Thymus (tissue), 14 donors: ENCODE measurements at places on chromosomes 7 and 10. TPM values are rescaled to one million over a fixed set of nuclear protein-coding genes. Genes with fewer than 3 reads are reported as not detected.

DNA sequence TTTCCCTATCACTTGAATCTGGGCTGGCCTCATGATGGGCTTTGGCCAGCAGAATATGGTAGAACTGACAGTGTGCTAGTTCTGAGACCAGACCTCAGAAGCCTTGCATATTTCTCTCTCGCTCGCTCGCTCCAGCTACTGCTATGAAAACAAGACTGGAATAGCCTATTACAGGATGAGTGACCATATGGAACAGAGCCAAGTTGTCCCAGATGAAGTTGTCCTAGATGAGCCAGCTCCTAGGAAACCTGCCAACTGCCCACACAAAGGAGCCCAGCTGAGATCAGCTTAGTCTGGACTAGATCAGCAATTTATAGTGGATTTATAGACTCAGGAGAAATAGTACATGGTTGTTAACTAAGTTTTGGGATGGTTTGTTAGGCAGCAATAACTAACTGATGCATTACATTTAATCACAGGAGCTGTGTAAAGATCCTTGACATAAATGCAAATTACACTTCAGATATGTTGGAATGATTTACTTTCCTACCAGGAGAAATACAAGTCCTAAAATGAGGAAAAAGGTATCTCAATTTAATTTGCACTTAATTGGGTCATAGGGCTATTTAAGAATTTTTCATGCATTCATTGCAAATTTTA, 6.8 kb upstream of the HECW1 start:
- no peak overlapping the region for H3K4me3 ChIP-seq
- no peaks in the 10 kb centered on the region for H3K4me1 ChIP-seq
- no peak overlapping the region for H3K27ac ChIP-seq
- no peak for DNase-seq

DNA sequence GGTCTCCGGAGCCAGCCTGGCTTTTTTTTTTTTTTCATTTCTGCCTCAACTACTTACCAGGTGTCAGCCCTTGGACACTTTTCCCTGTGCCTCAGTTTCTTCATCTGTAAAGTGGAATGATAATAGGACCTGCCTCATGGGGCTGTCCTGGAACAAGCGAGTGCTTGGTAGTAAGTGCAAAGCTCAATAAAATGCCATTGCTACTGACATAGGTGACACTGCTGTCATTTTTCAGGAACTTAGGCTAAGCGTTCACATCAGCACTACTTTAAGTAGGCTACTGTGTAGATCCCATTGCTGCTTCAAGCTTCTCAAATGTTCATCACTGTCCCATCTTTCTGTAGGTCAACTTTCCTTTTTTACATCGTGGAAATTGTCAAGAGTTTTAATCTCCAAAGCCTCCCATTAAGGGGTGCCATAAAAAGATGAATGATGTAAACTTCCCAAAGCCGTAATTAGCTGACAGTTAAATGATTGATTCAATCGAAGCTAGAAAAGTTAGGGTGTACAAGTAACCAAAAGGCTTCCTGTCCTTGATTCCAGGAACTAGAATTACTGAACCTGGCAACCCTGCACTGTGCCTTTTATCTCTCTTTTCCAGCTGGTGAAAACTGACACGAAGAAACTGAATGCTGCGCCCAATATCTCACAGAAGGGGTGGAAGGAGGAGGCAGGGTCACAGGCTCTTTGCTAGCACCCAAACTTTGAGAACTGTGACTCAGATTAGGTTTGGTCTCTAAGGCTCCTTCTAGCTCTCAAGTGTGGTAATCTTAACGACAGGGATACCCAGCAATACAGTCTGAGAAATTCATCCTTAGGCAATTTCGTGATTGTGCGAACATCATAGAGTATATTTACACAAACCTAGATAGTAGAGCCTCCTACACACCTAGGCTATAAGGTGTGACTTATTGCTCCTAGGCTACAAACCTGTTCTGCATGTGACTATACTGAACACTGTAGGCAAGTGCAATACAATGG, 861 bp upstream of the USP6NL start:
- peaks cover 4% of the 10 kb centered on the region for H3K4me1 ChIP-seq
- H3K4me3 ChIP-seq, result peak overlapping the region; percentile 56
- H3K36me3 ChIP-seq, result no peaks in the 10 kb centered on the region
- DNase-seq, result no peak
- no peaks in the 10 kb centered on the region for H3K27me3 ChIP-seq
- no peak overlapping the region for H3K27ac ChIP-seq

GRCh38 chr7:91288208-91288824, 24.1 kb downstream of the FZD1 start:
- H3K27ac ChIP-seq, result no peak overlapping the region
- H3K4me3 ChIP-seq, result no peak overlapping the region
- no peaks in the 10 kb centered on the region for H3K27me3 ChIP-seq
- H3K36me3 ChIP-seq, result no peaks in the 10 kb centered on the region
- DNase-seq, result no peak
- no peaks in the 10 kb centered on the region for H3K4me1 ChIP-seq

- H3K27ac ChIP-seq, result no peak overlapping the region
- no peaks in the 10 kb centered on the region for H3K27me3 ChIP-seq
Observed at GRCh38 chr10:1465418-1465911, 271.9 kb downstream of the ADARB2 start.

DNA sequence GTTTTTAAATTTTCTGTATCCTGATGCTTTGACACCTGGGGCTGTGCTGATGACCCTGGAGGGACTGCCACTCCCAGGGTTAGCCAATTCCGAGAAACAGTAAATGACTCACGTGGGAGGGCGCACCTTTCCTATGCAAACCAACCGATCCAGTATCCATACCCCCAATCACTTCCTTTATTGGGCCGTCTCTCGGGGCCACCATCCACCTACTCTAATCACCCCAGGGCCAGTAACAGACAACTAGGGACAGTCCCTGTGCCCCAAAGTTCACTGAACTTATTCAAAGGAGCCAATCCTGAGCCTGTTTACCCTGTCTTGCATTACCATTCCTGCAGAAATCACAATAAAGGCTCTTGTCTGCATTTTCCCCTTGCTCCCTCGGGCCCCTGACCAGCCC, 6.6 kb upstream of the LGI1 start:
- DNase-seq, result no peak
- no peaks in the 10 kb centered on the region for H3K4me1 ChIP-seq
- peaks cover 14% of the 10 kb centered on the region for H3K27me3 ChIP-seq
- no peak overlapping the region for H3K27ac ChIP-seq
- no peaks in the 10 kb centered on the region for H3K36me3 ChIP-seq

DNA sequence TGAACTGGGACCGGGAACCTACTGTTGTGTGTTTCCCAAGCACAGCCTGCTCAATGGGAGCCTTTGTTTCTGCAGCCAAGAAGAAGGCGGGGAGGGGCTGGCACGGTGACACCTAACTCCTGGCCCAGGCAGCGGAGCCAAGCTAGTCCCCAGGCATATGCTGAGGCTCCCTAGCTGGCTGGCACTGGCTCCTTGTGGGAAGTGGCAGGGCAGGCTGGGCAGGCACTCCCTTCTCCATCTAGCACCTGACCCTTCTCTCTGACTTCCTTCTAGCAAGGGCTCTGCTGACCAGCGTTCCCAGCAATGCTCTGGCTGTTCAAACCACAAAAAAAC, 325.0 kb downstream of the PLXNA4 start:
- no peak overlapping the region for H3K27ac ChIP-seq
- H3K27me3 ChIP-seq, result no peaks in the 10 kb centered on the region
- no peaks in the 10 kb centered on the region for H3K4me1 ChIP-seq
- DNase-seq, result no peak
- no peak overlapping the region for H3K4me3 ChIP-seq
- H3K36me3 ChIP-seq, result no peaks in the 10 kb centered on the region

DNA sequence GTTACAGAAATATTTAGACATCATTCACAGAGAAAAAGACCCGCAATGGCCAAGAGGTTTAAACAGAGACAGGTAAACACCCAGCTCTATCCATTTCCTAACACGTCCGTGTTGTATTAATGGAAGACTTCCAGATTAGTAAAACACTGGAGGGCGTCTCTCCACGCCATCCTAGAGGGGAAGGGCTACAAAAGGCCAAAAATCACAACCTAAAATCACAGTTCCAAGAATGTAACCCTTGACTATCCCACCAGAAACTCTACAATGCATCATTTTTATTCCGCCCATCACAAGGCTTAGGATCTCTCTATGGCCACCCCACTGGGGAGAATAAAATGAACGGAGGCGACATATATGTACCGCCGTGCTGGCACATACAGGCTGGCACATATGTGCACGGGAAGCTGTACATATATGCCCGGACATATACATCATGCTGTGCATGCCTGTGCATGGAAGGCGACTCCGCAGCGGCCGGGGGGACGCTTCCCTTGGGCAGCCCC, 734 bp downstream of the PCLO start:
- DNase-seq, result no peak
- H3K36me3 ChIP-seq, result no peaks in the 10 kb centered on the region
- peak overlapping the region; percentile 46 for H3K4me3 ChIP-seq
- no peak overlapping the region for H3K27ac ChIP-seq

DNA sequence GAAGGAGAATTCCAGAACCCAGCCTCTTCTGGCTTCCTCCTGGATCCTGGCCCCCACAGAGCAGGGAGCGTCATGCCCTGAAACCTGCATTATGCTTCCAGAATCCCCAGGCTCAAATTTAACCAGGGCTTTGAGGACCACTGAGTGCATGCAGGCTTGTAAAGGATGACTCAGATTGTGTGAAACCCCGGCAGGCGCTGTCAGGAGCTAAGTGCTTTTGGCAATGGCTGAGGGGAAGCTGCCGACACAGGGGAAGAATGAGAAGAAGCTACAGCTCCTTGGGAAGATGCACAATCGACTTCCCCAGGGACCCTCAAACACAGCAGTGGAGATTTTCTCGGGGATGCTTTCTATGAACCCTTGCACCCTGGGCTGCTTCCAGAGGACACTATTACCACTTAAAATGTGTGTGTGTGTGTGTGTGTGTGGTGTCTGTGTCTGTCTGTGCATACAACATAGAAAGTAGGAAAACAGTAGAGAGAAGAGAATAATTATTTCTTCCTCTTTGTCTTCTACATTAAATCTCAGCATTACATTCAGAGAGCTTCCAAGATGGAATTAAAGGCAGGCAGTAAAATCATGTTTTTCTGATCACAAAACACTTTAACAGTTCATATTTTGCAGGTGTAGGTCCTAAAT, 183.5 kb upstream of the INHBA start:
- no peaks in the 10 kb centered on the region for H3K27me3 ChIP-seq
- no peak overlapping the region for H3K4me3 ChIP-seq
- no peak for DNase-seq
- H3K4me1 ChIP-seq, result peaks cover 2% of the 10 kb centered on the region
- H3K27ac ChIP-seq, result no peak overlapping the region

- H3K4me3 ChIP-seq, result no peak overlapping the region
- DNase-seq, result no peak
- no peaks in the 10 kb centered on the region for H3K36me3 ChIP-seq
Observed at GRCh38 chr7:20474249-20474648, 141.2 kb upstream of the ABCB5 start.

- H3K27ac ChIP-seq, result no peak overlapping the region
- H3K4me1 ChIP-seq, result no peaks in the 10 kb centered on the region
- H3K36me3 ChIP-seq, result no peaks in the 10 kb centered on the region
- no peak for DNase-seq
- no peak overlapping the region for H3K4me3 ChIP-seq
Observed at GRCh38 chr10:110042891-110043290, 35.1 kb downstream of the ADD3 start.

- H3K27me3 ChIP-seq, result no peaks in the 10 kb centered on the region
- DNase-seq, result no peak
- no peak overlapping the region for H3K4me3 ChIP-seq
- H3K27ac ChIP-seq, result no peak overlapping the region
- H3K36me3 ChIP-seq, result no peaks in the 10 kb centered on the region
Observed at GRCh38 chr7:82183634-82184033, 259.9 kb downstream of the CACNA2D1 start.

GRCh38 chr7:3730276-3730675, 429.2 kb downstream of the SDK1 start:
- H3K36me3 ChIP-seq, result no peaks in the 10 kb centered on the region
- H3K27me3 ChIP-seq, result no peaks in the 10 kb centered on the region
- H3K4me3 ChIP-seq, result no peak overlapping the region
- H3K4me1 ChIP-seq, result no peaks in the 10 kb centered on the region
- DNase-seq, result no peak

DNA sequence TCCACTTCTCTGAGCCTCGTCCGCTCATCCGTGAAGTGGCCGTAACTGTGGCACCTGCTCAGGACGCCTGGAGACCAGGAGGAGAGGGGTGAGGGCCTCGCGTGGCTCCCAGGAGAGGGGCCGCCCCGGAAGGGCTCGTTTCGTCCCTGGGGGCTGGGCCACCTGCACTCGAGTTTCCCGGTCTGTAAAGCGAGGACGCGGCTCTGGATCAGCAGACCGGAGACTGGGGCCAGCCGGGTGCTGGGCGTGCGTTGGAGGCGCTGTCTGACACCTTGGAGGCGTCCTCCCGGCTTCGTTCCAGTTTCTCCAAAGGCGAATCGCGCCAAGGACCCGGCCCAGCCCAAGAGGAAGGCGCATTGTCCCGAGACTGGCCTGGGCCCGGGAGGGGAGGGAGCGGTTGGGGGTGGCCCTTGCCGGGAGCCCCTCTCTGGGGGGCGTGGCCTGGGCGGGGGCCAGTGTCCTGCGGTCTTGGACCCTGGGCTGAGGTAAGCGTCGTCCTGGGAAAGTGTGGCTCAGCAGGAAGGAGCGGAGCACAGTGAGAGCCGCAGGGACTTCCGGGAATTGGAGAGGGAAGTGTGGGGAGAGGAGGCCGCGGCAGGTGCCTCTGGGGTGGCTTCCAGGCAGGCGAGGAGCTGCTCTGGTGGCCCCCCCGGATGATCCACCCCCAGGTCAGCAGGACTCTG, 89.6 kb downstream of the FOXL3 start:
- peaks cover 29% of the 10 kb centered on the region for H3K27me3 ChIP-seq
- no peak overlapping the region for H3K4me3 ChIP-seq
- no peak overlapping the region for H3K27ac ChIP-seq
- no peaks in the 10 kb centered on the region for H3K36me3 ChIP-seq

Gene CTAGE8
- 0.52 TPM for total RNA-seq

Gene LIPF
- total RNA-seq, result 0.14 TPM

Gene KAZALD1
- 2.8 TPM for total RNA-seq

Gene UPK3B
- total RNA-seq, result 0.33 TPM

Gene VSTM2A
- total RNA-seq, result not detected

Gene PROSER2
- 2.8 TPM for total RNA-seq

Gene RBP4
- total RNA-seq, result 0.19 TPM

Gene AGR3
- total RNA-seq, result not detected

Gene STEAP1B
- 1.4 TPM for total RNA-seq

Gene TLX1
- 0.05 TPM for total RNA-seq

Gene ACTA2
- total RNA-seq, result 36.8 TPM
